H9 (cell line): ENCODE measurements at places on chromosomes 1 and 21. TPM values are rescaled to one million over a fixed set of nuclear protein-coding genes. Genes with fewer than 3 reads are reported as not detected.

Gene RAB3B
- 28.5 and 30.6 TPM in 2 replicates for total RNA-seq

Gene RPE65
- not detected in 2 replicates for total RNA-seq

Gene PPFIA4
- 2.8 and 3.9 TPM in 2 replicates for total RNA-seq

DNA sequence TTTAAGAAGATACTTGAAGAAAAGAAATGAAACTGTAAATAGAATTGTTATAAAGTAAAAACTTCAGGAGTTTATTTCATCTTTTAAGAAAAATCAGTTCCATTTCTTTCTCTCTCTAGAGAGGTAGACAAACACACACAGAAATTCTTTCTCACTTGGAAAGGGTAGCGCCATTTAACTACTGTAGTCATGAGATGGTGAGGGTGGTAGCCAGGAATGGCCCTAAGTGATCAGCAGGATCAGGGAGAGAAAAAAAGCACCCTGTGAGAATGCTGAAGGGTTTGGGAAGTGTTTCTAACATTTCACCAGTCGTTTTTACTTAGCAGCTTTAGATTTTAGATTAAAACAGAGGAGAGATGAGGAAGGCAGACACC, 205.7 kb upstream of the RUNX1 start:
- peaks cover 6% of the 10 kb centered on the region; the same call in 2 of the 3 replicates for H3K36me3 ChIP-seq
- no peak for DNase-seq

GRCh38 chr1:239263801-239264200, 122.6 kb upstream of the CHRM3 start:
- H3K4me3 ChIP-seq, result no peak overlapping the region
- no peak for DNase-seq
- no peaks in the 10 kb centered on the region for H3K36me3 ChIP-seq
- no peaks in the 10 kb centered on the region for H3K27me3 ChIP-seq
- H3K27ac ChIP-seq, result no peak overlapping the region

Gene CPTP
- total RNA-seq, result 14.0 and 15.0 TPM in 2 replicates

Gene LDLRAD1
- not detected in 2 replicates for total RNA-seq

DNA sequence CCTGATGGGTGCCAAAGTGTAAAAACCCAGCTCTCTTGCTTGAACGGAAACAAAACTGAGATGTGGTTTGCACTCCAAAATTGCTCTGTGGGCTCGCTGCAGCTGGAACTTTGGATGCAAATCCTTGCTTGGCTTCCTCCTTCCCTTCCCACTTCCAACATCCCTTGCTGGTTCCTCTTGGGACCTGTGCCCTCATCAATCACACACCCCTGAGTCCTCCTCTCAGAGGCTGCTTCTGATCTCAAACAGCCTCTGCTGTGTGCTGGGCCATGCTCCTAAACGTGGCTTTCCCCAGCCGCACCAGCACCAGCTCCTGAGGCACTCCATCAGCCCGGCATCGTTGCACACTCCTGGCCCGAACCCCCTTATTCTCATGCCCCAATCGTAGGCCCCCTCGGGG, 124.3 kb upstream of the RAB4A start:
- no peaks in the 10 kb centered on the region for H3K36me3 ChIP-seq
- H3K4me3 ChIP-seq, result no peak overlapping the region
- no peaks in the 10 kb centered on the region for H3K27me3 ChIP-seq
- peaks cover 11% of the 10 kb centered on the region; the same call in 1 of the 2 replicates for H3K4me1 ChIP-seq
- DNase-seq, result no peak

DNA sequence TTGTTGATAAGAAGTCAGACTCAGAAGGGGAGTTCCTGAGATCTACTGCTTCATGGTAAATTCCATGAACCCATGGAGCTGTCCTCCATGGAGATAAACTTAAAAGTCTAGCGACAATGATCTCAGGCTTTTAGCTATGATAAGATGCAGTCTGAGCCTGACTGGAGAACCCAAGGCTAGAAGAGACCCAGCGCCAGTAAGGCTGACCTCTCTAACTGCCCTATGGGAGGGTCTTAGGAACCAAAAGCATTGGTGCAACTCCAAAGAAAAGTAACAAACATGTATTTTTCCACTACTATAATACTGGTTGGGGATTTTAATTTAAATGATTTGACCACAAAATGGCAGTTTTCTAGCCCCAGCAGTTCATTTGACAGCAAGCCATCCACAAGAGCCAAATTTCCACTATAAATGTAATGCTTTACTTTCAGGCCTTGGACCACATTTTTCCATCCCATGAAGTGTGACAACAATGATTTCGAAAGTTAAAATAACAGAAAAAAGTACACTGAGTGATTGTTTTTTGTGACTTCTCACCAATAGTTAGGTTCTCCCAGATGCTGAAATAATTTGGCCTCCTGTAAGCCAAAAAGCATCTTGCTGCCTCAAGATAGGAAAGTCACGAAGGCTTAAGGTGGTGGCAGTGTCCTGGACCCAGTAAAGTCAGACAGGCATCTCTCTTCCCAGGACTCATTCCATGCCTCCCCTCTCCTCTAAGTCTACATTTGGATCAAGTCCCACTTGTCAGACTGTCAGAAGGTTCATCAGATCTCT, 43.1 kb upstream of the EXOSC10 start:
- no peak for DNase-seq
- H3K4me1 ChIP-seq, result 0 out of 2 replicates have a peak, but pooled peaks cover 3% of the 10 kb centered on the region
- no peaks in the 10 kb centered on the region; the same call in 1 of the 2 replicates for H3K27me3 ChIP-seq

- no peaks in the 10 kb centered on the region for H3K27me3 ChIP-seq
- H3K27ac ChIP-seq, result no peak overlapping the region
- H3K4me1 ChIP-seq, result no peaks in the 10 kb centered on the region
- peak; percentile 45 for DNase-seq
- no peak overlapping the region for H3K4me3 ChIP-seq
- no peaks in the 10 kb centered on the region for H3K36me3 ChIP-seq
Measured at GRCh38 chr1:181391301-181391900, 91.9 kb upstream of the CACNA1E start.

DNA sequence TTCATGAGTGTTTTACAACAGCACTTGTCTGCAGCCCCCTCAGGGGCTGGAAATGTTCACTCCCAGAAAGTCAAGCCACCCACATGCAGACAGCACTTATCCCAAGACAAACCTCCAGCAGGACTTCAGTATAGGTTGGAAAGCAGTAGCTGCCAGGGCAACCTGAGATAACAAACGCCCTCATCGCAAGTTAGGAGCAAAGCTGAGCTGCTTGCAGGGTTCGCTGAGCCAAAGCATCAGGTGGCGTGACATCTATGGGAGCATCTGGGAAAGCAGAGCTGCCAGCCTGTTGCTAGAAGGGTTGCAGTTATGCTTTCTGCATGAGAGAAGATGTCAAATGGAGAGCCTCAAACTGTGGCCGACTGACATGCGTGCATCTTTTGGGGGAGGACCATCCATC, 4.2 kb upstream of the STXBP3 start:
- DNase-seq, result no peak
- no peaks in the 10 kb centered on the region for H3K36me3 ChIP-seq
- no peak overlapping the region for H3K4me3 ChIP-seq
- no peaks in the 10 kb centered on the region for H3K4me1 ChIP-seq
- no peak overlapping the region for H3K27ac ChIP-seq
- H3K27me3 ChIP-seq, result no peaks in the 10 kb centered on the region

Gene CYYR1
- total RNA-seq, result 13.1 and 13.6 TPM in 2 replicates

DNA sequence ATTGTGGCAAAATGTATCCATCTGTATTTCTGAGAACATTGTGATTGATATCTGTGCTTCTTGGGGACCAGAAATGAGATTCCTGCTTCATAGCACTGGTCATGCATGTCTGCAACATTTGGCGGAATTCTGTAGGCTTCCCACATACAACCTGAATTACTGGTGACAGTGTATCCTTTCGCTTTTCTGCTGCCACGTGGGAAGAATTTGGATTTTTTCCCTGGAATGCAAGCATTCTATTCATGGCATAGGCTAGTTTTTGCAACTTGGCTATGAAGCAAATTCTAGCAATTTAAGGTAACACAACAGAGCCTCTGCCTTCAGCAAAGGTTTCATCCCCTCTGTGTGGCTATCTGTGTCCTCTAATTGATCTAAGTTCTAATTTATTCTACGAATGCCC, 85.9 kb downstream of the BCAR3 start:
- no peak overlapping the region for H3K27ac ChIP-seq
- no peaks in the 10 kb centered on the region for H3K27me3 ChIP-seq
- H3K36me3 ChIP-seq, result peaks cover 7% of the 10 kb centered on the region; the same call in 1 of the 2 replicates

Gene FOXE3
- total RNA-seq, result 0.11 and 0.15 TPM in 2 replicates

- no peaks in the 10 kb centered on the region for H3K36me3 ChIP-seq
- no peak for DNase-seq
- H3K4me1 ChIP-seq, result no peaks in the 10 kb centered on the region
- no peak overlapping the region for H3K27ac ChIP-seq
Measured at GRCh38 chr1:30705698-30706097, 17.7 kb downstream of the MATN1 start.

Gene KDF1
- total RNA-seq, result 17.6 and 19.5 TPM in 2 replicates

- H3K4me1 ChIP-seq, result no peaks in the 10 kb centered on the region; the same call in 1 of the 2 replicates
- no peak overlapping the region for H3K4me3 ChIP-seq
- peaks cover 11% of the 10 kb centered on the region for H3K36me3 ChIP-seq
- no peak for DNase-seq
Measured at GRCh38 chr1:81424061-81424460, 376.7 kb upstream of the ADGRL2 start.

DNA sequence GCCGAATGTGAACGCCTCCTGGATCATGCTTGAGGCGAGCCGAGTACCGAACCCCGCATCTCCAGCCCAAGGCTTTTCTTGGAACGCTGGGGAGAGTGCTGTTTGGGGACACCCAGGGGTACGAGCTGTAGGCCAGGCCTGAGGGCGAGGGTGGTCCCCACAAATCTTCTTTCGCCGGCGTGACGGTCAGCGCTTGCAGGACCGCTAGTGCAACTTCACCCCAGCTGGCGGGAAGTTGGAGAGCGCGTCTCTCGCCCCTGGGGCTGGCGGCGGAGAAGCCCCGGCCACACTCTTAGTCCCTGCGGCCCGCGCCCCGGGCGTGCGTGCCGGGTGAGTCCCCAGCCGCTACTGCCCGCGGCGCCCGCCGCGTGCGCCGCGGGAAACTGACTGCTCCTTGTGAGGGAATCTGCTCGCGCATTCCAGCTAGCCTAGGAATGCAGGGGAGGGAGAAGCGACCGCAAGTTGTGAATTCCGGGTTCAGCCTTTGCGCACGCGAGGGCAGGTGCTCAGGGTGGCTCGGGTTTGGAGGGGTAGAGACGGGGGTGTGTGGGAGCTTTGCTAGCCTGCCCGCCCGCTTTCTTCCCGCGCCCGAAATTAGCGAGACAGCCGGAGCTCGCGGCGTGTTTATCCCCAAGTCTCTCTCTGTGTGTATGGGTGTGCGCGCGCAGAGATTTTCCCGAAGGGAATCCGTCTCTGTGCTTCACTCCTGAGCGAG, 884 bp downstream of the LHX4 start:
- no peaks in the 10 kb centered on the region for H3K36me3 ChIP-seq
- H3K4me3 ChIP-seq, result peak overlapping the region; percentile 89
- peaks cover 67% of the 10 kb centered on the region for H3K27me3 ChIP-seq

Gene CAPN9
- 0.22 TPM in 1 of 2 replicates, not detected in the other for total RNA-seq

GRCh38 chr1:113027449-113027848, 45.5 kb upstream of the LRIG2 start:
- DNase-seq, result peak; percentile 92
- peaks cover 10% of the 10 kb centered on the region; the same call in 1 of the 2 replicates for H3K4me1 ChIP-seq
- H3K27me3 ChIP-seq, result no peaks in the 10 kb centered on the region
- peak overlapping the region; percentile 83 for H3K27ac ChIP-seq
- no peak overlapping the region; the same call in 1 of the 2 replicates for H3K4me3 ChIP-seq
- peaks cover 2% of the 10 kb centered on the region; the same call in 2 of the 3 replicates for H3K36me3 ChIP-seq

- H3K27ac ChIP-seq, result no peak overlapping the region
- peaks cover 15% of the 10 kb centered on the region; the same call in 1 of the 2 replicates for H3K27me3 ChIP-seq
- DNase-seq, result no peak
- peaks cover 4% of the 10 kb centered on the region; the same call in 1 of the 2 replicates for H3K36me3 ChIP-seq
Measured at GRCh38 chr1:58575551-58576324, 1.3 kb downstream of the TACSTD2 start.

DNA sequence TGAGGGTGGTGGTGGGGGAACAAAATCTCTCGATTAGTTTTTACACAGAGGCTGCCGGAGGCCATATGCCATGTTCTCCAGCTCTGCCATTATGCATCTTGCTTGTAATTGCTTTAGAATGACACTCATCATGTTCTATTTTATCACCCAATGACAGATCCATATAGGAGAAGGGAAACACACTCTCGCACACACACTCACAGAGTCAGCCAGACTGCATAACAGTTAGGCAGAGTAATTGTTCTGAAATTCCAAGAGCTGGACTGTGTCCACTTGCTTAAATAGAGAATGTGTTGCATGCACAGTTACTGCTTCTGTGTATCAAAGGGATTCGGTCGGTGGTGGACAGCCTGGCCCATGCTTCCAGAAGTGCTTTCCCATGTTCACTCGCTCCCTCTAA, 30.6 kb downstream of the KCND3 start:
- no peak for DNase-seq
- H3K4me3 ChIP-seq, result no peak overlapping the region
- peaks cover 5% of the 10 kb centered on the region for H3K4me1 ChIP-seq
- H3K36me3 ChIP-seq, result no peaks in the 10 kb centered on the region

Gene RAB25
- 42.8 and 43.1 TPM in 2 replicates for total RNA-seq

GRCh38 chr1:161071886-161072371, 2.2 kb upstream of the ARHGAP30 start:
- no peaks in the 10 kb centered on the region for H3K36me3 ChIP-seq
- DNase-seq, result peak; percentile 77
- no peaks in the 10 kb centered on the region for H3K27me3 ChIP-seq
- no peak overlapping the region for H3K4me3 ChIP-seq
- no peaks in the 10 kb centered on the region for H3K4me1 ChIP-seq
- H3K27ac ChIP-seq, result no peak overlapping the region

DNA sequence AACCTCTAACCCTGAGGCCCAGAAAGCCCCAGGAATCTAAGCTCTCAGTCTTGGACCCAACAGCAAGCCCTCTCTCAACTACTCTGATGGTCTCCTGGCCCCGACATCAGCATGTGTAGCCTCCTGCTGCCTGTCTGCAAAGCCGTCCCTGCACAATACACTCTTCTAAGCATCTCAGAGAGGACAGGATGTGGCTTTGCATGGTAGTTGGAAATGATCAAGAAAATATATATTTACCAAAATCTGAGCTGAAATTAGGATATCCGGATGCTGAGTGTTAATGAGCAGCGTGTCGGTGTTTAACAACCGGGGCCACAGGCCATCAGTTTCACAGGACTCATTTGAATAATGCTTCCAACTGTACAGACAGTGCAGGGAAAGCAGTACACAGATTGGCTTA, 59.1 kb upstream of the SIM2 start:
- no peak overlapping the region for H3K27ac ChIP-seq
- H3K27me3 ChIP-seq, result no peaks in the 10 kb centered on the region
- no peak for DNase-seq

DNA sequence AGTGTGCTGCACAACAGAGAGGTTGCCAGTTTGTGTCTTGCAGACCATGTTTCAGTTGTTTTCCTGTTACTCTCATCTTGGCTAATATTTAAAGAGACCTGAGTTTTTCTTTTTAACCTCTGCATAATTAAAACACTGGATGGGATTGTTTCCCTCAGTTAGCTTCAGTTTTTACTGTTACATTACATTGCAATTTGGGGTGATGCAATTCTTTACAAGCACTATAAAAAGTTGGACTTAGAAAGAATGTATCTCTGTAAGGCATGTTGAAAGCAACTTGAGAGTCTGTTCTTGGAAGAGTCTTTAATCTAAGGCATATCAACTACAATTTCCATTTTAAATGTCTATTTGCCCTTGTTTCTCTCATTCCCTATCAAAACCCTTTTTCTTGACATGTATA, 99.1 kb downstream of the DNM3 start:
- no peaks in the 10 kb centered on the region for H3K27me3 ChIP-seq
- no peaks in the 10 kb centered on the region for H3K36me3 ChIP-seq
- H3K4me1 ChIP-seq, result peaks cover 4% of the 10 kb centered on the region; the same call in 1 of the 2 replicates
- no peak overlapping the region for H3K27ac ChIP-seq
- H3K4me3 ChIP-seq, result no peak overlapping the region
